Bronchial epithelial cell (primary cell): ENCODE measurements at places on chromosomes 5 and 9. TPM values are rescaled to one million over a fixed set of nuclear protein-coding genes. Genes with fewer than 3 reads are reported as not detected.

Gene CACNA1B
- not detected in 2 replicates for total RNA-seq

GRCh38 chr5:73822278-73822988, 196.4 kb downstream of the ARHGEF28 start:
- no peak for DNase-seq

DNA sequence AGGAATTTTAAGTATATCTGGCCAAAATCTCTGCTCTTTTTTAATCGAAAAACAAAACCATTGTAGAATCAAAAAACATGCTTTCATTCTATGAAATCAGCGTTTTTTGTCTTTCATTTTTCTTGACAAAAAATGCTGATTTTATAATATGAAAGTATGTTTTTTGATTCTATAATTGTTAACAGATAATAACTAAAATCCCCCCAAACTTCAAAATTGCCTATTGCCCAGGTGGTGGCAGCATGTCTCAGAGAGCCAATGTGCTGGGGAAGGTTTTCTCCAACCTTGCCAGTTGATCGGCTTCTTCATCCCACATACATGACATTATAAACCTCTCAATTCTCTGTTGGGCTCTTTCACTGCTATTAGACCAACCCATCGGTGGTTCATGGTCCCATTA, 5.1 kb upstream of the SMIM15 start:
- peak; percentile 37 for DNase-seq

DNA sequence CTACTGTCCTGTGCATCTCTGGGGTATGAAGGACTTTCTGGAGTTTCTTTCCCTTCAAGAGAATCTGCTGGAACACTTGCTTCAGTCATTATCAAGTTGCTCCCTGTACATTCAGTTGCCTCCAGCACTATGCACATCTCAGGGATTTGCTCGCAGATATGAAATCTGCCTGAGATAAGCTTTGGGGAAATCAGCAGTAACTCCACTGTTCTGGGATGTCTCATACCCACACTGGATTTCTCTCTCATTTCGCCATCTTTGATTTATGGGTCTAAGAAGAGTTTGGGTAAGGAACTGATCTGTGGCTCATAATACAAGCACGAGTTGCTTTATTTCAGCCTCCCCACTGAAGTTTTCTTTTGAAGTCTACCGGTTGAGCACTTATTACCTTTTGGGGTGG, 585.6 kb downstream of the PSAT1 start:
- DNase-seq: no peak

- DNase-seq: no peak
Observed at GRCh38 chr5:93611976-93612854, 29.2 kb downstream of the NR2F1 start.
